ENCODE measurements at places on chromosomes 2 and 18.
A peak's percentile ranks its signal among the peaks of the same experiment; 100 is the strongest.

DNA sequence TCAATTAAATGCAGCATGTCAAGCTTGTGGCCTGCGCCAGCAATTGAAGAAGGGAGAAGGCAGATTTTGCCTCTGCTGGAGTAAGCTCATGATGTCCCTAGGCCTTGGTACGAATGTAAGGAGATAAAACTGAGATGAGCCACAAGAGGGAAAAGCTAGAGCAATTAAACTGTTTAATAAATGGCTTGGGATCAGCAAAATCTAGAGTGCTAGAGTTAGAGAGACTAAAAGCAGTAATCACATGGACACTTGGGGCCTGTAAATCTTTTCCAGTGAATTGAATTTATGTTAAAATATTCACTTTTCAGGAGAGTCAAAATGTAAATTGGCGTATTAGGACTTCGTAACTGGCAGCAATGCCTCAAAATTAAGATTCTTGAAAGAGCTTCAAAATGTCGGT is 86.2 kb downstream of the CDK15 start:
- H3K4me3 ChIP-seq: no peak overlapping the region
- no peak for DNase-seq
- no peaks in the 10 kb centered on the region for H3K27me3 ChIP-seq
- no peaks in the 10 kb centered on the region for H3K4me1 ChIP-seq
- H3K36me3 ChIP-seq: no peaks in the 10 kb centered on the region
- H3K27ac ChIP-seq: no peak overlapping the region

GRCh38 chr18:13220361-13220991 is 1.9 kb downstream of the LDLRAD4 start:
- H3K4me1 ChIP-seq: peaks cover 8% of the 10 kb centered on the region
- DNase-seq: no peak
- H3K27me3 ChIP-seq: no peaks in the 10 kb centered on the region
- H3K36me3 ChIP-seq: no peaks in the 10 kb centered on the region

DNA sequence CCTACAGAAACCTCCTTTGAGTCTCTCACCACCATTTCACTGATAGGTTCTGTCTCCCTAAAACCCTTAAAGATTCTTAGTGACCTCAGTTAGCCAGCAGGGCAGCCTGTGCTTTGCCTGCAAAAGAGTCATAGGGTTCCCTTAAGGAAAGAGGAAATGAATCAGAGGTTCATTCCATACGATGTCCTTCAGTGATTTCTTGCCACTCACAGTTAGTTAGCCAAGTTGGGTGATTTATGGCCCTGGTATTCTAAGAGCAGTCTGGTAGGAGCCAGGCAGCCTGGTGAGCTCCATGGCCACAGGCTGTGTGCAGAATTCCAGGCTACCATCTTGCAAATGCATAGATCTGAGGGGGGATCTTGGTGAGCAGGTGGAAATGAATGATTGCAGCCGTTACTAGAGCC is 18.7 kb upstream of the CCBE1 start:
- H3K36me3 ChIP-seq: no peaks in the 10 kb centered on the region
- no peak overlapping the region for H3K27ac ChIP-seq
- H3K4me1 ChIP-seq: no peaks in the 10 kb centered on the region
- no peaks in the 10 kb centered on the region for H3K27me3 ChIP-seq

- no peaks in the 10 kb centered on the region for H3K4me1 ChIP-seq
- H3K4me3 ChIP-seq: no peak overlapping the region
- no peaks in the 10 kb centered on the region for H3K27me3 ChIP-seq
- no peak overlapping the region for H3K27ac ChIP-seq
Measured at GRCh38 chr2:224178056-224178455, 139.0 kb upstream of the SERPINE2 start.

DNA sequence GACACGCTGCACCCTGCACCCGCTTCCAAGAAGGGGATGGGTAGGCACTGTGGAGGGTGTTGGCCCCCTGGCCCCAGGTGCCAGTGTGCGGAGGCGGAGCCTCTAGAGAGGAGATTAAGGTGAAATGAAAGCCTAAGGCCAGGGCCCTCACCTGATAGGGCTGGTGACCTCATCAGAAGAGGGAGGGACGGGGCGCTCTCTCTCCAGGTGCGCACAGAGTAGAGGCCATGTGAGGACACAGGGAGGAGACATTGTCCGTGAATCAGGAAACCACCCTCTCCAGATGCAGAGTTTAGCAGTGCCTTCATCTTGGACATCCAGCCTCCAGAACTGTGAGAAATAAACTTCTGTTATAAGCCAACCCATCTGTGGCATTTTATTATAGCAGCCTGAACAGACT is 62.3 kb downstream of the PSMG2 start:
- H3K4me3 ChIP-seq: no peak overlapping the region
- no peaks in the 10 kb centered on the region for H3K36me3 ChIP-seq
- no peak overlapping the region for H3K27ac ChIP-seq

GRCh38 chr2:227455200-227455599 is 16.8 kb upstream of the AGFG1 start:
- DNase-seq: no peak
- H3K27me3 ChIP-seq: no peaks in the 10 kb centered on the region
- no peak overlapping the region for H3K27ac ChIP-seq
- peaks cover 7% of the 10 kb centered on the region for H3K4me1 ChIP-seq

- no peaks in the 10 kb centered on the region for H3K36me3 ChIP-seq
- no peaks in the 10 kb centered on the region for H3K27me3 ChIP-seq
- H3K4me1 ChIP-seq: no peaks in the 10 kb centered on the region
- DNase-seq: no peak
Measured at GRCh38 chr2:109436610-109437225, 177.0 kb downstream of the SEPTIN10 start.

GRCh38 chr2:226579519-226579918 is 220.1 kb downstream of the IRS1 start:
- no peak overlapping the region for H3K27ac ChIP-seq
- DNase-seq: no peak
- no peaks in the 10 kb centered on the region for H3K4me1 ChIP-seq
- H3K27me3 ChIP-seq: no peaks in the 10 kb centered on the region
- no peaks in the 10 kb centered on the region for H3K36me3 ChIP-seq

DNA sequence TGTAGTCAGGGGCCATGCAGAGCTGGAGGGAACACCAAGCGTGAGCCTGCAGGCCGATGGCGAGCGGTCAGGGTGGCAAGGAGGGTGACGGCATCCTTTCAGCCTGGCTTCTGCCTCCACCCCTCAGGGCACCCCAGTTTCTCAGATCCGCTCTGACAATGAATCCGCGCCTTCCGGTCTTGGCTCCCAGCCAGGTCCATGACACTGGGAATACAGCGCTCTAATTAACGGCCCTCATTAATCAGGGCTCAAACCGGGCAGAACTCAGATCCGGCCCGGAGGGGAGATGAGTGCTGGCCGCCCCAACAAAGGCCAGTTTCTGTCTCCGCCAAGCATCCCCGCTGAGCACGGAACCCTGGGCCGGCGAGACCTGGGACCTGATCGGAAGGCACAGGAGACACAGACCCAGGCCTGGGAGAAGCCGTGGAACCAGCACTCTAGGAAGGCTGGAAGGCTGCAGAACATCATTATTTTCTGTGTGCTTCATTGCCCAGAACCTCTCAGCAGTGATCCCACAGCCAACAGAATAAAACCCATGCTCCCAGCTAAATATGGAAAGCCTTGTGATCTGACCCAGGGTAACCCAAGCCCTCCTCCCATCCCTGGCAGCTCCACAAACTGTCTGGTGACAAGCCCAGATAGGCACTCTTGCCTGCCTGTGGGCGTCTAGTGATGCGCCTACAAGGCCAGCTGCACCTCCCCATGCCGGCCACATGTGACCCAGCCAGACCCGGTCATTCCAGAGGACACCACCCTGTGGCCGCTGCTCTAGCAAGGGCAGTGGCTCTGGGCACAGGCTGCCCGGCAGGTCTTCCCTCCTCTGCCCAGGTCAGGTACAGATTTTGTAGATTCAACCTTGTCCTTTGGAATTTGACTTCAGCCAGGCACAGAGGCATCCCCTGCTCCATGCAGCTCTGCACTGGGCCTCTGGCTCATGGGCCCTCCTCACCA is 438.7 kb upstream of the MYT1L start:
- no peaks in the 10 kb centered on the region for H3K27me3 ChIP-seq
- no peaks in the 10 kb centered on the region for H3K4me1 ChIP-seq
- H3K4me3 ChIP-seq: no peak overlapping the region
- H3K27ac ChIP-seq: no peak overlapping the region

GRCh38 chr2:216328347-216328746 is 43.9 kb downstream of the MARCHF4 start:
- no peaks in the 10 kb centered on the region for H3K4me1 ChIP-seq
- H3K27me3 ChIP-seq: no peaks in the 10 kb centered on the region
- no peak overlapping the region for H3K4me3 ChIP-seq
- no peak overlapping the region for H3K27ac ChIP-seq
- peak; percentile 5 for DNase-seq
- no peaks in the 10 kb centered on the region for H3K36me3 ChIP-seq

DNA sequence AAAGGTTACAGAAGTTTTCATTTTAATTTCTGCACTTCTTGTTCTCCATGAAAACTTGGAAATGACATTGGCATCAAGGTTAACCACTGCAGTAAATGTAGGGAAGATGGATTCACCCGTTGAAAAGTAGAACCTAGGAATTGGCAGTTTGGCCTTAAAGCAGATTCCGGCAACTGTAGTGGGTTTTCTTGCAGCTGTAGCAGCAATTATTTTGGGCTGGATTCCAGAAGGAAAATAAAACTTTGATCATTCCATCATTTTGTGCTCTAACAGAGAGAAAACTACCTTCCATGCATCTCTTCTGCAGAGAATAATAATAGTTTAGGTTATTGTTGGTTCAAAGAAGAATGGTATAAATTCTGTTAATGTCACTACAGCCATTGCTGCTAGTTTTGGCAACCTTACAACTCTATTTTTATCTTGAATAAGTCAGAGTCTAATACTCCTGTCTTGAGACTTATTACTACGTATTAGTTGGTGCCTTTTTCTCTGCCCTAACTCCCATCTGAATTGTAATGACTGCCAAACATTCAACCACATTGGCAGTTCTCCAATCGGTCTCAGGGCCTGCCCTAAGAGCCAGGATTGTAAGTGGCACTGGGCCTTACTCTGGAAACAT is 178.1 kb upstream of the PIEZO2 start:
- H3K4me3 ChIP-seq: no peak overlapping the region
- H3K27ac ChIP-seq: no peak overlapping the region
- H3K36me3 ChIP-seq: no peaks in the 10 kb centered on the region
- no peak for DNase-seq
- no peaks in the 10 kb centered on the region for H3K27me3 ChIP-seq

- no peak overlapping the region for H3K4me3 ChIP-seq
- no peaks in the 10 kb centered on the region for H3K4me1 ChIP-seq
- H3K27me3 ChIP-seq: no peaks in the 10 kb centered on the region
- DNase-seq: no peak
Measured at GRCh38 chr2:46461709-46462171, 17.6 kb upstream of the TMEM247 start.

DNA sequence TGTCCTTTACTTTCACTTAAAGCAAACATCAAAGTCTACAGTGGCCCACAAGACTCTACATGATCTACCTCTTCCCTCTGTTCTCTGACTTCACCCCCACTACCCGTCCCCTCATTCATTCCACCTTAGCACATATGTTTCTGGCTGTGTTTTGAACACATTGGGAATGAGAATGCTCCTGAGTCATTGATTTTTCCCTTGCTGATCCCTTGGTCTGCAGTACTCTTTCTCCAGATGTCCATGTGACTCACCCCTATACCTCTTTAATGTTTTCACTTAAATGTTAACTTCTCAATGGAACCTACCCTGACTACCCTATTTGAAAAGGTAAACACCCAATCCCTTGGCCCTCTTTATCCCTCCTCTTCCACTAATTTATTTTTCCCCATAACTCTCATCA is 30.7 kb upstream of the FRZB start:
- no peak for DNase-seq
- H3K27me3 ChIP-seq: no peaks in the 10 kb centered on the region
- H3K4me1 ChIP-seq: no peaks in the 10 kb centered on the region
- no peaks in the 10 kb centered on the region for H3K36me3 ChIP-seq
- no peak overlapping the region for H3K27ac ChIP-seq

Data from effector memory CD4-positive, alpha-beta T cell (primary cell).